ENCODE measurements at places on chromosomes 3 and 15.

DNA sequence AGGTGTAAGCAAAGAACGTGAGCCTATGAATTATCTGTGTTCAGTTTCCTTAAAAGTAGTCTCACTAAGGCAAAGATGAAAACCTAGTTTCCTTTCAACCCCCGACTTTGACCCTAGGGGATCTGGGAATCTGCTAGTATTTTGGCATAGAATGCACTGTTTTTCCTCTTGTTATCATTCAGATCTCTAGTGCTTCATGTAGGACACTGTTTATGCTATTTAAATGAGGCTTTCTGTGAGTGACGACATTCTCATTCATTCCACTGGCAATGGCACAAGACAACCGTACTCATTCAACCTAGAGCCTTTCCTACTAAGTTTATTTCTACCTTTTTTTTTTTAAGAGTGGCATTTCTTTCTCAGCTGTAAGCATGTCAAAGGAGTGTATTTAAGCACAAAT, 67.0 kb downstream of the CHAC1 start:
- no peaks in the 10 kb centered on the region for H3K4me1 ChIP-seq
- H3K27ac ChIP-seq = no peak overlapping the region
- H3K4me3 ChIP-seq = no peak overlapping the region
- no peaks in the 10 kb centered on the region for H3K27me3 ChIP-seq

- H3K27ac ChIP-seq = no peak overlapping the region
- H3K4me3 ChIP-seq = no peak overlapping the region
- peaks cover 68% of the 10 kb centered on the region for H3K36me3 ChIP-seq
These were observed 18.5 kb upstream of the C3orf62 start for GRCh38 chr3:49295489-49296058.

GRCh38 chr15:43150191-43150929, 17.0 kb downstream of the TMEM62 start:
- no peak overlapping the region for H3K27ac ChIP-seq
- no peaks in the 10 kb centered on the region for H3K4me1 ChIP-seq
- DNase-seq = peak; percentile 17
- H3K4me3 ChIP-seq = no peak overlapping the region
- peaks cover 50% of the 10 kb centered on the region for H3K36me3 ChIP-seq

DNA sequence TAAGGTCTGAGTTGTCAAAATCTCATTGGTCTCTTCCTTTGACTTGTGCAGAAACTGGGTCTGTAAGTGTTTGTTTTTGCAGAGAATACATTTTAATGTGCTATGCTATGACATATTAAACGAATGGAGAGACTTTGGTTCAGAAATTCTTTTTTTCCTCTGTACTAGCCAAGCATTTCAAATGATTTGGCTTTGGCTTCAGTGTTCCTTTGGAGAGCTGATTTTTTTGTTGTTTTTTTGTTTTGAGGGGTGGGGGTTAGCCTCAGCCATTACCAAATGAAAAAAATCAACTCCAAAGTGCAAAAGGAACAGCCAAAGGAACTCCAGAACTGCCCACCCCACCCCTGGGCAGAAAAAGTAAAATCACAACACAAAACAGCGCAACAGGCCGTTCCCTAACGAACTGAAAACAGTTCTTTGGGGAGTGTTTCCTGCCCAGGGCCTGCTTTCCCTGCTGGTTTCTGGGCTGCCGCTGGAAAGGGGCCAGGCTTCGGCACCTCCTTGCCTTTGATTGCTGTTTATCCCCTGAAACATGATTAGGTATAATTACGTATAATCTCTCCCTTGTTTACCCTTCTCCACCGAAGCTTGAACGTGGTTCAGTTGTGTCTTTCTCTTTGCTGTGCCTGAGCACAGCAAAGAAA, 57.6 kb upstream of the NEO1 start:
- H3K27ac ChIP-seq = no peak overlapping the region
- DNase-seq = no peak
- H3K4me3 ChIP-seq = no peak overlapping the region
- H3K4me1 ChIP-seq = no peaks in the 10 kb centered on the region

DNA sequence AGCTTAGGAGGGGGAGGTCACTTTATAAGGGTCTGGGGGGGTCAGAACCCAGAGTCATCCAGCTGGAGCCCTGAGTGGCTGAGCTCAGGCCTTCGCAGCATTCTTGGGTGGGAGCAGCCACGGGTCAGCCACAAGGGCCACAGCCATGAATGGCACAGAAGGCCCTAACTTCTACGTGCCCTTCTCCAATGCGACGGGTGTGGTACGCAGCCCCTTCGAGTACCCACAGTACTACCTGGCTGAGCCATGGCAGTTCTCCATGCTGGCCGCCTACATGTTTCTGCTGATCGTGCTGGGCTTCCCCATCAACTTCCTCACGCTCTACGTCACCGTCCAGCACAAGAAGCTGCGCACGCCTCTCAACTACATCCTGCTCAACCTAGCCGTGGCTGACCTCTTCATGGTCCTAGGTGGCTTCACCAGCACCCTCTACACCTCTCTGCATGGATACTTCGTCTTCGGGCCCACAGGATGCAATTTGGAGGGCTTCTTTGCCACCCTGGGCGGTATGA, at the start of gene RHO:
RHO (plus strand) TSS at position 51 of the 512 bp plus-strand sequence; CDS start at position 146, 95 bp downstream.
- peaks cover 4% of the 10 kb centered on the region for H3K4me1 ChIP-seq
- no peaks in the 10 kb centered on the region for H3K36me3 ChIP-seq
- peaks cover 30% of the 10 kb centered on the region for H3K27me3 ChIP-seq
- no peak for DNase-seq

- no peaks in the 10 kb centered on the region for H3K36me3 ChIP-seq
- no peak for DNase-seq
- no peaks in the 10 kb centered on the region for H3K27me3 ChIP-seq
- H3K27ac ChIP-seq = no peak overlapping the region
- H3K4me1 ChIP-seq = no peaks in the 10 kb centered on the region
These were observed 781.9 kb upstream of the GRM7 start for GRCh38 chr3:6079011-6079410.

DNA sequence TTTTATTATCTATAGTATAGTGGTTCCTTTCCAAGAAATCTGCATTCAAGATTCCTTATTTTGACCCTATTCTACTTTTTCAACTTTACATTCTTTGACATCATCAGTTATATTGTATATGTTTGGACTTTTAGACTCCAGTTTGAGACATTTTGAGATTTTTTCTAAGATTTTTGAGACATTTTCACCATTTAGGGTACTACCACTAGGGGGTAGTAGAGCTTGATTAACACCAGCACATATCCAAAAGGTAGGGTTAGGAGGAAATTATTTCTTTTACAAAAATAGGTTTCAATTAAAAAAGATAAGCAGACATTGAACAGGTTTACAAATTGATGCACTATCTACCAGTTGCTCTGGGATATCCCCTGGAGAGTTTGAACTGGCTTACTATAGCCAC, 262.5 kb downstream of the SCAPER start:
- DNase-seq = no peak
- no peak overlapping the region for H3K27ac ChIP-seq
- no peaks in the 10 kb centered on the region for H3K4me1 ChIP-seq

DNA sequence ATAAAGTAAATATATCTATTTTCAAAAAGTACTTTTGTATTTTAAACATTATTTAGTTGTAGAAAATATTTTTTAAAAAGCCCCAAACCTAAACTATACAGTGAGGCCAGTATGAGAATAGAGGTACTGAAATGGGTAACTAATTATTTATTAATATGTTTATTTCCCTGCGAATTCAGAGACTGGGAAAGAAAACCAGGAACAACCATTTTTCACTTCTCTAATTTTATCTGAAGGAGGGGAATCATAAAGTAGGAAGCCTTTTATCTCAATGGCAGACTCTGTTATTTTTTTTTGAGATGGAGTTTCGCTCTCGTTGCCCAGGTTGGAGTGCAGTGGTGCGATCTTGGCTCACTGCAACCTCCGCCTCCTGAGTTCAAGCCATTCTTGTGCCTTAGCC, 63.6 kb upstream of the TRAK1 start:
- no peak overlapping the region for H3K27ac ChIP-seq
- H3K36me3 ChIP-seq = no peaks in the 10 kb centered on the region
- DNase-seq = no peak
- H3K27me3 ChIP-seq = no peaks in the 10 kb centered on the region
- H3K4me1 ChIP-seq = peaks cover 27% of the 10 kb centered on the region

DNA sequence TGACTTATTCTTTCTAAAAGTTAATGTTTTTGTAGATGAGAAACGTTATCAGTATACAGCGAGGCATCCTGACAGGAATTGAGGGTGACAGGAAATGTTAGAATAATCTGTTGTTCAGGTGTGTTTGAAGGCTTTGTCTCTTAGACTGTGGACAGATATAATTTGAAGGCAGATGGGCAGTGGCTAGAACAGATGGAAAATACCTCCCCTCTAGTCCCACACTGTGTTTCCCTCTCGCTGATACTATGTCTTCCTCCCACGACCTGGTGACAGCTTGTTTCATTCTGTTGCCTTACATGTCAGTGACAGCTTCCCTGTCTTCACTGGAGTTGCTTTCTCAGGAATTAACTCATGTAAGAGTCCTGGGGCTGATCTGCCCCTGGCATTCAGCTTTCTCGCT, 125.3 kb downstream of the MYRIP start:
- no peak overlapping the region for H3K4me3 ChIP-seq
- no peak for DNase-seq
- H3K36me3 ChIP-seq = no peaks in the 10 kb centered on the region
- H3K27me3 ChIP-seq = no peaks in the 10 kb centered on the region

- H3K4me3 ChIP-seq = no peak overlapping the region
- DNase-seq = peak; percentile 12
- peaks cover 23% of the 10 kb centered on the region for H3K27me3 ChIP-seq
- no peaks in the 10 kb centered on the region for H3K4me1 ChIP-seq
- no peaks in the 10 kb centered on the region for H3K36me3 ChIP-seq
These were observed 57.4 kb downstream of the ANXA2 start for GRCh38 chr15:60340207-60340921.

DNA sequence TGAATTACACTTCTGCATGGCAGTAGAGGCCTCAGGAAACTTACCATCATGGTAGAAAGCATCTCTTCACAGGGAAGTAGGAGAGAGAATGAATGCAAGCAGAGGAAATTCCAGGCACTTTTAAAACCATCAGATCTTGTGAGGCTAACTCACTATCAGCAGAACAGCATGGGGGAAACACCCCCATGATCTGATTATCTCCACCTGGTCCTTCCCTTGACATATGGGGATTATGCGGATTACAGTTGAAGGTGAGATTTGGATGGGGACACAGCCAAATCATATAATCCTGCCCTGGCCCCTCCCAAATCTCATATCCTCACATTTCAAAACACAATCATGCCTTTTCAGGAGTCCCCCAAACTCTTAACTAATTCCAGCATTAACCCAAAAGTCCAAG, 691.1 kb downstream of the SI start:
- no peaks in the 10 kb centered on the region for H3K27me3 ChIP-seq
- DNase-seq = no peak
- H3K4me3 ChIP-seq = no peak overlapping the region
- no peaks in the 10 kb centered on the region for H3K36me3 ChIP-seq
- no peak overlapping the region for H3K27ac ChIP-seq
- no peaks in the 10 kb centered on the region for H3K4me1 ChIP-seq

DNA sequence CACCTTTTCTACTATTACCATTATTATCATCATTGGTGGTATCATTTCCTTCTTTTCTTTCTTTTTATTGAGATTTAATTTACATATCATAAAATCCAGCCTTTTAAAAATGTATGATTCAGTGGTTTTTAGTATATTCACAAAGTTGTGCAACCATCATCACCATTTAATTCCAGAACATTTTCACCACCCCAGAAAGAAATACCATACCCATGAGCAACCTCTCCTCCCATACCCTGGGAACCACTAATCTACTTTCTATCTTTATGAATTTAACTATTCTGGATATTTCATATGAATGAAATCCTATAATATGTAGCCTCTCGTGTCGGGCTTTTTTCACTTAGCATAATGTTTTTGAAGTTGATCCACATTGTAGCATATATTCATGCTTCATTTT, 29.1 kb downstream of the AAGAB start:
- no peak overlapping the region for H3K27ac ChIP-seq
- peaks cover 40% of the 10 kb centered on the region for H3K36me3 ChIP-seq
- H3K27me3 ChIP-seq = no peaks in the 10 kb centered on the region
- DNase-seq = no peak
- no peaks in the 10 kb centered on the region for H3K4me1 ChIP-seq

DNA sequence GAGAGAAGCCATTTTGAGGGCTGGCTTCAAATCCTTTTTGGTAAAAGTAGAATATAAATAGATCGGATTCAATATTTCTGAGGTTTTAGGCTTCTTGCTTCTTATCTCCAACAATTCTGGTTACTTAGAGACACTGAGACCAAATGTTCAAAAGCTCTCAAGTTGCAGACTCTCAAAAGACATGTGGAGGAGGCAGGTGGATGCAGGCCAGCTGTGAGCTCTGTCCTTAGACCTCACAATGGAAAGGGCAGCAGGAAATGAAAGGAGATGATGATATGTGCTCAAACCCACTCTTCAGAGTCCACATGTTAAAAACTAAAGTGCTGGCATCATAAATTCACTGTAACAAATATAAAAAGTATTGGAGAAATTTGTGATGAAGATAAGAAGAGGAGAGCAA, 424.9 kb upstream of the ALCAM start:
- no peaks in the 10 kb centered on the region for H3K36me3 ChIP-seq
- no peaks in the 10 kb centered on the region for H3K4me1 ChIP-seq
- no peak overlapping the region for H3K4me3 ChIP-seq
- no peaks in the 10 kb centered on the region for H3K27me3 ChIP-seq
- DNase-seq = no peak

GRCh38 chr3:195219351-195220230, 51.4 kb downstream of the XXYLT1 start:
- no peaks in the 10 kb centered on the region for H3K27me3 ChIP-seq
- no peak overlapping the region for H3K27ac ChIP-seq
- DNase-seq = no peak
- no peaks in the 10 kb centered on the region for H3K36me3 ChIP-seq

GRCh38 chr3:170726976-170727661, 141.2 kb upstream of the SLC7A14 start:
- H3K36me3 ChIP-seq = no peaks in the 10 kb centered on the region
- H3K27ac ChIP-seq = peak overlapping the region; percentile 83
- H3K27me3 ChIP-seq = no peaks in the 10 kb centered on the region

DNA sequence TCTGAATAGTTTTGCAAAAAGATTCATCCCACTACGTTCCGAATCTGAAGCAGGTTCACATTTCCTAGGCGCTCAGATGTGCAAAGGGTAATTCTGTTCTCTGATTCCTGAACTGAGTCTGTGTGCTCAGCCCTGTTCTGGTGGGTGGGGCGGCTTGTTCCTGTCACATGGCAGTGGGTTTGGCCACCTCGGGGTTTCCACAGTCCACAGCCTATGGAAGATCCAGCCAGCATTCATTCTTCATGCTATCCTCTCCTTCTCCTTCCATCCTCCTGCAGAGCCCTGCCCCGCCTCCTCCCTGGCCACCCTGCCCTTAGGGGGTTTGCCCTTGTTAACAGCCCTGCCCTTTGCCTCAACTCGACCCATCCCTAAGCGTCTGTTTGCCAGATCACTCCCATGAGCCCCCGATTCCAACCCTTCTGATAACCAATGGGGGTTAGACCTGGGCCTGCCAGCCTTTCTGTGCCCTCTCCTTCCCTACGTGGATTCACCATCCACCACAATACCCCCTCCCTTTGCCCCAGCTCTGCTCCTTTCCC, 31.0 kb downstream of the PRR20G start:
- no peak overlapping the region for H3K4me3 ChIP-seq
- no peaks in the 10 kb centered on the region for H3K4me1 ChIP-seq
- no peaks in the 10 kb centered on the region for H3K36me3 ChIP-seq
- H3K27ac ChIP-seq = no peak overlapping the region
- H3K27me3 ChIP-seq = no peaks in the 10 kb centered on the region
- DNase-seq = no peak
